ENCODE measurements at places on chromosomes 11 and 22.

GRCh38 chr11:102516179-102516578, 14.4 kb downstream of the MMP7 start:
- DNase-seq, result no peak

DNA sequence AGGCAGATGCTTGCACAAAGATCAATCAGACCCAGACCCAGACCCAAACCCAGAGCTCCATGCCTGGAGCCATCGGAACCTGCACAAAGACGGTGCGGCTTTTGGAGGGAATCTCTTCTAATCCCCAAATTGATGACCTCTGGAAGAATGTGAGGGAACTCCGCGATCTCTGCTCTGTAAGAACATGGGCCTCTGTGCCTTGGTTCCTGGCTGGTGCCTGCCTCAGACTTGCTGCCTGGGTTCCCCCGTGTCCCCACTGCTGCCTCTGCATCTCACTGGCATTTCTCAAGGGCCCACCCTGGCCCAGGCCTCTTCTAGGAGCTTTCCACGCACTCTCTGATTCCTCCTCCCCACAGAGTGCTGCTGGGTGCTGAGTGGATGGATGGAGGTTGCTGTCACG, 1044.4 kb downstream of the TBC1D22A start:
- DNase-seq, result no peak

DNA sequence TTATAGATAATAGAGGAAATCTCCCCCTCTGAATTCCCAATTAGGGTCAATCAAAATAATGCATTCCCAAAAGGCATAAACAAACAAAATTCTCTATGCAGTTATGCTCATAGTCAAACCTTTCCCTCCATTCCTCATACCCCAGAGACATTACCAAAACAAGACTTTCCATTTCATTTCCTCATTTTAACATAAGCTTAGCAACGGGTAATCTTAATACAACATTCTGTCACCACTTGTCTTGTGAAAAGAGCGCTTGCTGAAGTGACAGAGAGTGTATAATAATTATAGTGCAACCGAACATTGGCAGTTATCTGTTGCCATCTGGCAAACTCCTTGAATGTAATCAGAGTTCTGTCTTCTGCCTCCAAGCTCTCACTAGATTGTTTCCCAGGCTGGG, 1.2 kb upstream of the SLN start:
- DNase-seq, result no peak

- DNase-seq, result no peak
Measured at GRCh38 chr11:56624661-56625110, 10.0 kb upstream of the OR5M1 start.

GRCh38 chr11:7637447-7638157, 35.7 kb downstream of the CYB5R2 start:
- no peak for DNase-seq

DNA sequence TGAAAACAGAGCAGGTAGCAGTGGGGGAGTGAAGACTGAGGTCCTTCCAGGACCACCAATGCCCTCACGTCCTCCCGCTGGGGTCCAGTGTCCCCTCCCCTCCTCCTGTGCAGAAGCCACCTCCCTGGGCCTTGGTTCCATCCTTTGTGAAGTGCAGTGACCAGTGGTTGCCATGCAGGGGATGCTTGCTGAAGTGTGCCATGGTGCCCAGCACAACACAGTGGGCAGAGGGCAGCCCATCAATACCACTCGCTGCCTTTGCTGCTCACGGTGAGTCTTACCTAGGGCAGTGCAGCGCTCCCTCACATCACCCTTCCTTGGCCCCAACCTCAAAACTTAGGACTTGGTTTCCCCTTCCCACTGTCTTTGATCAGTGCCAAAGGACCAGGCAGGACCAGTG, 12.9 kb downstream of the MYEOV start:
- no peak for DNase-seq

DNA sequence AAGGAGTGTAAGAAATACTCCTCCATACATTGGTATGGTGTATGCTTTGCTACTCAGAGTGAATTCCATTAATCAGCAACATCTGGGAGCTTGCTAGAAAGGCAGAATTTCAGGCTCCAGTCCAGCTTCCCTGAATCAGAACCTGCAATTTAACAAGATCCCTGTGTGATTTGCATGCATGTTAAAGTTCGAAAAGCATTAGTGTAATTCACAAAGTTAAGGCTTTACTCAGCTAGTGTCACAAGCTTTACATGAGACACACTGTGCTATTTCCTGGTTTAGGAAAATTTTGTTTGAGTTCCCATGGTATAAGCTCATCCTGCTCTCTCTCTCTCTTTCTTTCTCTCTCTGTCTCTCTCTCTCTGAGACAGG, 37.0 kb upstream of the HEPHL1 start:
- DNase-seq, result no peak

DNA sequence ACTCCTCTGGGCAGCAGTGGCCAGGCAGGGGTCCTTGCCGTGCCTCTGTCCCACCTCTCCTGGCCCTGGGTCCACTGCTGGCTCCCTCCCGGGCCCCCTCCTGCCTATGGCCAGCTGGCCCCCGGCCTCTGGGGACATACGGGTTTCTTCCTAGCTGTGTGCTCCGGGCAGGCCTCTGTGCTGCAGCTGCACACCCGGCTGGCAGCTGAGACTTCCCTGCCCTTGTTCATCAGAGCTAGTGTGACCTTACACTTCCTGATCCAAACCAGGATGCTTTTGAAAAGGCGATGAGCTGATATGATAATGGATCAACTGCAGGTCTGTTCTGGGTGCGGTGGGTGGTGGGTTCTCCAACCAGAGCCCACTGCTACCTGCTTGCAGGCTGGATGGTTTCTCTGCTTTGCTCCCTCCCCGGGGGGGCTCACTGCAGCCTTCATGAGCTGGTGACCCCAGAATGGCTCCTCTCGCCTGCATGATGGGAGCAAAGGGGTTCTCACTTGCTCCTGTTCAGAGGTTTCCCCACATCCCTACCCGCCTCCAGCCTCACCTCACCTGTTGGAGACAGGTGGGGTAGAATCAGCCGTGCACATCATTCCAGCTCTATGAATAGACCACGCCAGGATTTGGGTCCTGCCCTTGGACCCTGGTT, 13.3 kb downstream of the B3GAT1 start:
- DNase-seq, result no peak

DNA sequence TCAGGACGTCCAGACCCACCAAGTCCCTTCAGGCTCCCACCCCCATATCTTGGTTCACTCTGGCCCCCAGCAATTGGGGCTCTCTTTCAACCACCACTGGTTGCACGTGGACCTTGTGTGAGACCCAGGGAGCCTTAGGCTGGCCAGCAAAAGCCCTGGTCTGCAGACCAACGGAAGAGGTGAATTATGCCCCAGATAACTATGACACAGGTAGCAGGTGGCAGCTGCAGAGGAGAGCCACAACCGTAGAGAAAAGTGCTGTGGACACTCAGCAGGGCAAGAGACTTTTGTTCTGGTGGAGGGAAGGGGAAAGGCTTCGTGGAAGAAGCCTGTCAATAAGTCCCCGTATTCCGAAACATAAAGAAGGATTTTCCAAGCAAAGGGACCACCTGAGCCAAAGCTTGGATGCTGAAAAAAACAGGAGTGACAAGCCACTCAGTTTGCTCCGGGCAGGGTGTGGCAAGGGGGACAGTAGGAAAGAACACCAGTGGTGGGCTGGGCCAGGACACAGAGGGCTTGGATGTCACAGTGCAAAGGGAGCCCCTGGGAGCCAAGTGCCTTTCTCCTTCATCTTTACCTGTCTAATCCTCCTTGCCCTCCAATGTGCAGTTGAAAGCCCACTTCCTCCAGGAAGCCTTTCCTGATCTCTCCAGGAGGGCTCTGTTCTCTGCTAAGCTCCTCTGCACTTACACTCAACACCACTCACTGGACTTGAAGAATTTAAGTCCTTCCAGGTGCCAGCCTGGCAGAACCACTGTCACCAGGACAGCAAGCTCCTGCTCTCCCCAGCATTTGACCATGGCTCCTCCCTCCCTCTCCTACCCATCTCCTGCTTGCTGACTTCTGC, 264.7 kb downstream of the BUD13 start:
- no peak for DNase-seq

DNA sequence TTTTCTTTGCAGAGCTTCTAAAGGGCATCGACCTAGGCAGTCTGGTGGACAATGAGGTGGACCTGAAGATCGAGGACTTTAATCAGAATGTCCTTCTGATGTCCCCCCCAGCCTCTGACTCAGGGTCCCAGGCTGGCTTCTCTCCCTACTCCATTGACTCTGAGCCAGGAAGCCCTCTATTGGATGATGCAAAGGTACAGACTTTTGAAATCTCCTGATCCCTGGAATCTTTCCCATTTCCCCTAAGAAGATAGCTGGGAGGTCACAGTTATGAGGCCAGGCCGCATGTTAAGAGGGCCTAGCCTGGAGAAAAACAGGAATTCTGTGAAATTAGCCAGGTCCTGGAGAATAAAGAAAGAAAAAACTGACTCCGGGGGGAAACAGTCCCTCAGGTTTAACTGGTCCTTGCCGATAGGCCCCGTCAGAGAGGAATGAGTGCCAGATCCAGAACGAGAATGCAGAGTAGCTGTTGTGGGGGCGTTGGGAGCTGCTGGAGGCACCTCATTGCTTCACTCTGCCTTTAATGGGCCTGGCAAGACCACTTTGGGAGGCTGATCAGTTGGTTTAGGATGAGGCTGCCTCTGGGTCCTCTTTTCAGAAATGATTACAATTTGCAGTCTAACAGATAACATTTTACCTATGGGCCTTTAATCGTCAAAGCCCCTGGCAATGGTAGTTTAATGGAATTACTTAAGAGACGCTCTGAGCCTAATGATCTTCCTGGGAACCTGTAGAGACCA, 39.2 kb downstream of the SHISA8 start:
- no peak for DNase-seq

- DNase-seq, result no peak
Measured at GRCh38 chr11:58027341-58027740, 3.4 kb upstream of the OR6Q1 start.

- DNase-seq, result peak; percentile 13
Measured at GRCh38 chr11:49995565-49995964, 13.2 kb upstream of the OR4C12 start.

GRCh38 chr22:36373258-36373579, 14.5 kb downstream of the MYH9 start:
- DNase-seq, result no peak

- DNase-seq, result peak; percentile 83
Measured at GRCh38 chr11:63866211-63866610, 27.3 kb downstream of the MARK2 start.

DNA sequence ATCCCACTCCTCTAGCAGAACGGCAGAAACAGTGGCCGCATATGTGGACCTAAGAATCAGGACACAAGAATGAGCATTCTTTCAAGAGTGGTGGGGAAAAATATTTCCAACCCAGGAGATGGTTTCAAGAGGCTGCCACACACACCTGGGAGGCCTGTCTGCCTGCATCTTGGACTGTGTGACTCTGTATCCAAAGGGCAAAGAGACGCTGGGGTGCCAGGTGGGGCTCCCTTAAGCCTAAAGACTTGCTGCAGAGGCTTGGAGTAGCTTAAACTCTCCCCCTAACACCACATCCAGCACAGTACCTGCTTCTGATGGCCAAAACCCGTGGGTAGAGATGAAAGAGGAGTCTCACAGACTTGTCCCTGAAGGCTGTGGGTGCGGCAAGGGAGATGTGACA, 3.5 kb downstream of the CXCR5 start:
- no peak for DNase-seq

DNA sequence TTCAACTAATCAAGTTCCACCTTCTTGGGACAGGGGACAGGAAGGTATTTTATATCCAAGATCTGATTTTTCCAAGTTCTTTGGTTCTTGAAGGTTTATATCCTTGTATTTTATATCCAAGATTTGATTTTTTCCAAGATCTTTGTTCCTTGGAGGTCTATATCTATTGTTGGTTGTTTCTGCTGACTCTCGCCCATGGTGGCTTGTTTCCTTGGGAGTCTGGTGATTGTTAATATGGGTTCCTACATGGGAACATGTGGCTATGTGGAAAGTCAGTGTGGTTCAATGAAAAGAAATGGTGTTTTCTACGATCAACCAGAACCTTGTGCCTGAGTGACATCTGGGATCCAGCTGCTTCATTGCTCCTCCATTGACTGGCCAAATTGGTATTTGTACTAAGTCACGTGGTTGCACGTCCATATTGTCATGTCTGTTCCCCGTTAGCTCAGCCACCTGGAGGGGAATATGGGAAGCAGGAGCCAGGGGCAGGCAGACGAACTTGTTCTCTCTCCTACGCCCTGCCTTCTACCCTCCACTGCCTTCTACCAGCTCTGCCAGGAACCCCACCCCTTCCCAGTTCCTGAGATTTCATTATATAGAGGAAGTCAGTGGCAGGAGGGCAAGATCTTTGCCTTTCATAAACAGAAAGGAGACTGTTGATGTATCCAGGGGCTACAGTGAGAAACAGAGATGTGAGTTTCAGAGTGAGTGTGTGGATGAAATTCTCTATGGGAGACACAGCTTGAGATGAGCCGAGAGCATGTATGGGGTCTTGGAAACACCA, 11.1 kb upstream of the CSF2RB start:
- DNase-seq, result no peak

- DNase-seq, result no peak
Measured at GRCh38 chr11:8989453-8989852, 14.3 kb downstream of the NRIP3 start.

DNA sequence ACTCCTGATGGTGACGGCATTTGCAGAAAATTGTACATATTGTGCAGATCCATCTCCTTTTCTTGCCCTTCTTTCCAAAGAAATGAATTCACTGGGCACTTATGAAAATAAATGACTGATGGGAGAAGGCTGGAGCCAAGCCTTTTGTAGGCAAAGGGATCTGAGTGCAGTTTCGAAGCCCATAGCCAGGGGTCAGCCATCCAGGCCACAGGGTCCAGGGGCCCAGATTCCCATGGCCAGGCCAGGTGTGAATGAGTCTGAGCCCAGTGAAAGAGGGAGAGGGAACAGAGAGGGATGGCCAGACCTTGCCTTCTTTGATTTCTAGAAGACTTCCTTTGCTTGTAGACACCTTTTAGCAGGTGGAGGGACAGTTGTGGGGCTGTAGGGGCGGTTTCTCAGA, 209.1 kb downstream of the KIRREL3 start:
- no peak for DNase-seq

GRCh38 chr11:65981101-65981740, 19.7 kb downstream of the SART1 start:
- DNase-seq, result no peak

- peak; percentile 12 for DNase-seq
Measured at GRCh38 chr11:1619449-1619848, 2.5 kb downstream of the KRTAP5-4 start.

DNA sequence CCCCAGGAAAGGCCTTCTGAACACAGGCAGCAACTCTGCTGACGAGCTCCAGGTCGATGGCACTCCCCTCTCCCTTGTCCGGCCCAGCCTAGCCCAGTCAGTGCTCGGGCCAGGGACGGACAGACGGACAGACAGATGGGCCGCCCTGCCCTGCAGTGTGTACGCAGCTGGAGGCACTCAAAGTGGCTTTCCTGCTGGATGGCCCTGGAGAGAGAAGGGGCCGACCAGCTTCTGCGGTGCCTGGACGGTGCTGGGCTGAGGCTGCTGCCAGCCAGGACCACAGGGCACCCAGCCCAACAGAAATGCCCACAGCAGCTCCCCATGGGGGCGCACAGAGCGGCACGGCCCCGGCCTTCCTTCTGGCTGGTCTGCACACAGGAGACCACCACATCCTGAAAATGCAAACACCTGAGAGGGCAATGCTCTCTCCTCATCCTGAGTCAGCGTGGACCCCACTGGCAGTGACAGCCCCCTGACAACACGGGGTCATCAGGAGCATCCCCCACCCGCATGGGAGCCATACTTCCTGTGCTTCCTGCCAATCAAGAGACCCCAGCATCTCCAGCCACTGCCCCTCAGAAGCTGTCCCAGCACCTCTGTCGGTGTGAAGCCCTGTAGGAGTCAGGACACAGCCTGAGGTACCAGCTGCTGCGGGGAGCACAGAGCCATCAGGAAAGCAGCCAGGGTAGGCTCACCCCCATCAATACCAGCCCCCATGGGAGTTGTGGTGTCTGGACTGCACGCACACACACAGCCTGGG, 692 bp upstream of the MOB2 start:
- DNase-seq, result no peak

- no peak for DNase-seq
Measured at GRCh38 chr22:45398214-45398613, 15.2 kb downstream of the SMC1B start.
